ENCODE measurements at places on chromosomes 2 and 18.

DNA sequence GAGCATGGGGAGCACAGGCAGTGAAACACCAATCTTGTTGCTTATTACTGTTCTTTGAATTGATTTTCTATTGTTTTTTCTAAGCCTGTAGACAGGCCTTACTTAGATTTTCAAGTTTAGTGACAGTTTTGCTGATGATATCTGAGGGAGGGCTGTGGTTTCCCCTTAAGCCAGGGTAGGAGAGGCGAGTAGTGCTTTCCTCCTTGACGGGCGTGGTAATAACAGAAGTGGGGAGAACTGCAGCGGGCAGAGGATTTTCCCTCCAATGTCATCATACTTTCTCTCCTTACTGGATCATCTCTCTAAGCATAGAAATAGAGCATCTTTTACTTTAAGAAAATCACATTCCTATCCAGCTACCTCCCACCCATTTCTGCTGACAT lies 314.4 kb downstream of the ALK start:
- DNase-seq = no peak

- DNase-seq = no peak
Observed at GRCh38 chr18:35095983-35096676, 54.9 kb downstream of the MAPRE2 start.

GRCh38 chr2:79862756-79863155 lies 349.9 kb downstream of the CTNNA2 start:
- no peak for DNase-seq

DNA sequence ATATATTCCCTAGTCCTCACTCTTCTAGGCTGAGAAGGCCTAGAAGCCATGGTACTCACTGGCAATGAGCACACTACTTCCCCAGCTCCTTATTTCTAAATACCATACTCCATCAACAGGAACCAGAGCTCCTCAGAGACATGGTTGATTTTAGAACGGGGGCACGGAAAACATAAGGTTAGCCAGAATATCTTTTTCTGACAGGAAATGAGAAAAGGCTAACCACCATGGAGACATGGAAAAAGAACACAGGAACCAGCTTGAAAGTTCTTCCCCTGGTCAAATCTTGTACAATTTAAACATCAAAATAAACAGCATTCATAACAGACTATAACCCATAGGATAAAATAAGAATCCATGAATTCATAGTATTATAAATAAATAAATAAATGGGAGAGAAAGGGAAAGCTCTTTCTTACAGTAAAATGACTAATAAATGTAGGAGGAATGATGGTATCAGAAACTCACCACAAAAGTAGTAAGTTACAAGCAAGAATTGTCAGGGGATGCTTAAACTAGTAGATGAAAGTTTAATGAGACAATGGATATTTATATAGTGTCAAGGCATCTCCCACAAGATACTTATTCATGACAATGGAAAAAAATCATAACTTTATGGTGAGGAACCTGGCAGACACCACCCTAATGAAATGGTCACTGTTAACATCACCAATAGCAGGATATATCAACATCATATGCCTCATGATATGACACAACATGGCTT lies 20.6 kb upstream of the GCC2 start:
- no peak for DNase-seq

DNA sequence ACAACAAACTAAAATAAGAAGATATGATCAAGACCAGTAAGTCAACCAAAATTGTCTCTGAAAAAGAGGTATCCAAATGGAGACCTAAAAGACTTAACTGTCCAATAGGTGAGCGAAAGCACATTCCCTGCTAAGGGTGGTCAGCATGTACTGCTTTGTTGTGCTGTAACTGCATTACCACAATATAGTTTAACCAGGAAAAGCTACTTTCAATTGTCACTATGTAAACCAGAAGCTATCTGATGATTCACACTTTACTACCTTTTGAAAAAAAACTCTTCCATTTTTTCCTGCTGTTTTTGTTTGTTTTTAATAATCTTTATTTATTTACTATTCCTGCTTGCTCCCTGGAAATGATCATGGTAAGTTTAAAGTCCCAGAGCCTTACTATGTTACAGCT lies 36.1 kb downstream of the ASXL2 start:
- DNase-seq = no peak

DNA sequence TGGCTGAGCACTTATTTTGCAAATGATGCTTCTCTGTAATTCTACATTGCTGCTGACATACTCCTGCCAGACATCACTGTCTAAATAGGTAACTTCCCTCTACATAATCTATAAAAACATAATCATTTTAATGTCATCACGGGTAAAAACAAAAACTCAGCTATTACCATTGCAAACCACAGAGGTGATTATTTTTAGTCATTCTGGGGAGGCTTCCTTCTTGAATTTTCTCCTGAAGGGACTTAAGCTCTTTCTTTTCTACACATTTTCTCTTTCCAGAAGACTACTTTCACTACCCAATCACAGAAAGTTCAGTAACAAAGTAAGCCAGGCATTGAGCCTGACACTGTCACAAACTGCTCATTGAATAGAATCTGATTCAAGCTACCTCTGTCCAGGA lies 40.4 kb upstream of the NFU1 start:
- no peak for DNase-seq

DNA sequence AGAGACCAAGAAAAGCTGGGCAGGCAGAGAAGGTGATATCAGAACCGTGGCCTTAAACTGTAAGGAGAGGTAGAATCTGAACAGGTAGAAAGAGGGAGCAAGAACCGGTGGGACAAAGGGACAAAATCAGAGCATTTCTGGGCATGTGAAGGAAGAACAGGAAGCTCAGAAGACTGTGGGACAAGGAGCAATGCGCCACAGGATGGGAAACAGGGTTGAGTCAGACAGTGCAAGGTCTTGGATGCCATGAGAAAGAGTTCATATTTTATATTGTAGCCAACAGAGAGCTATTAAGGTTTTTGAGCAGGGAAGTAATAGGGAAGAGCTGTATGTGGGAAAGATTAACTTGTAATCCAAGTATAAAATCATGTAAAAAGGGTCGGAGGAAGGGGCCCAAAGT lies 106.4 kb upstream of the UGP2 start:
- no peak for DNase-seq

GRCh38 chr2:74105413-74105812 lies 42.3 kb downstream of the BOLA3 start:
- DNase-seq = no peak

- DNase-seq = no peak
Observed at GRCh38 chr2:152166633-152167032, 8.9 kb downstream of the STAM2 start.

- no peak for DNase-seq
Observed at GRCh38 chr2:63581298-63581961, 6.8 kb downstream of the WDPCP start.

DNA sequence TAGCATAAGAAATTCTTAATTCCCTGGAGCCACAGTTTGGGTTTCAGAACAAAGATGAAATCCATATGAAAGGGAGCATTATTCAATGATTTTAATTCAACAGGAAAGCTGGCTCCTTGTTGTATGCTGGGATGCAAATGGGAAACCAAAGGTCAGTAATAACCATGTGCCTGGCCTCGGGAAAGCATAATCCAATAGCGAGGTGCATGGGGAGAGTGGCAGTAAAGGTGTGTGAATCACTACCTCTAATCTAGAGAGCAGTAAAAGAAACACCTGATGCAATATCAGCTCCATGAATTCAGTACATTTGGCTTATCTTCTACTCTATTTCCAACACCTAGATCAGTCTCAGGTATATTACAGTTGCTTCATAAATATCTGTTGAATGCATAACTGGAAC lies 220.1 kb downstream of the FBXO15 start:
- no peak for DNase-seq

DNA sequence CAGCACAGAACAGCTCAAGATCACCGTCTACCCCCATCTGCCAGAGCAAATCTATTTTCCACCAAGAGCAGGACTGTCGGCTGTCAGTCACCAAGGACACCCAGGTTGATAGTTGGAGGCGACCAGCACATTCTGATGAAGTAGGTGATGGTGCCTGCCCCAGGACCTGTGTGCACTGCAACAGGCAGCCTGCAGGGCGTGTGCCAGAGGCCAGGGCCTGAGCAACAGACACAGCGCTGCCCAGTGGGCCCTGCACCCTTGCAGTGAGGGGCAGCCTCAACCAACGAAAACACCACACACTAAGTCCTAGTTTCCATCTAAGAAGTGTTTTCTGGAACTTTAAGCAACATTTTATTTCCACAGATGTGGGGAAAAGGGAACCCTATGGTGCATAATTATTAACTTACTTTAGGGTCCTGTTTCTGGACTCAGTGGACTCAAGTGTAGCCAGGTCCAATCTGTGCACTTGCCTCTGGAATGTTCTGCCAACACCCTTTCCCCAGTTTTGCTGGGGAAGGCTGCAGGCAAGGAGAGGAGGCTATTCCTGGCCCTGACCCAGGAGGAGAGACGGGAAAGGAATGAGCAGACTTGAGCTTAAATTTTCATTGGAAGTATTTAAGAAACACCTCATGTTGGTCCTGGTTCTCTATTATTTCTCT lies 61.5 kb downstream of the ADNP2 start:
- DNase-seq = no peak

DNA sequence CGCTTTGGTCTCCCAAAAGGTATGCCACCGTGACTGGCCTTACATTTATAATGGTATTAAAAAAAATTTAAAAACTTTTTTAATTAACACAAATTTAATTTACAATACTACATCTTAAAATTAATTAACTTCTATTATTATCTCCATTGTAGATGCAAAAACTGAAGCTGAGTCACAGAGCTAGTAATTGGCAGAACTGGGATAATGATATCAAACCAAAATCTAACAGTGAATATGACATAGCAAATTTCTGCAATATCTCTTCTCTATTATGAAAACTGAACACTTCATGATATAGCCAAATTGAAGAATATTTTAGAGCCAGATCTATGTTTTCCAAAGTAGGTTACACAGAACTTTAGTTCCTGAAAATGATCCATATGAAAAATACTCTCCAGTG lies 66.4 kb upstream of the CHAC2 start:
- no peak for DNase-seq

DNA sequence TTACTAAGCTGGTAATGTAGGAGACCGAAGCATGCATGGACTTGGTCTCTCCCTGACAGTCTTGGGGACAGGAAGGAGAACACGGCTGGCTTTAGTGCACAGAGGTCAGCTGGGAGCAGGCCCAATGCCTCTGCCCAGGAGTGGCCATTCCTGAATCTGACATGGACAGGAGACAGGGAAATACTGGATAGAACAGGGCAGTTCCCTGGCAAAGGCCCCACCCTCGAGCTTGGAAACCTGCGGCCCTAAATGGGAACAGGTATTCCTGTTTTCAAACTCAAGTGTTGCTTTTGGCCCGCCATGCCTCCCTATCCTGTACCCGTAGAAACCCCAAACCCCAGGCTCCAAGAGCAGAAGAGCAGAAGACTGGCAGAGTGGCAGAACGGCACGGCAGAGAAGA lies 107.4 kb downstream of the ZNF516 start:
- no peak for DNase-seq

- no peak for DNase-seq
Observed at GRCh38 chr2:10256031-10256514, 46.6 kb upstream of the HPCAL1 start.

- DNase-seq = no peak
Observed at GRCh38 chr2:54587171-54588016, 131.3 kb downstream of the SPTBN1 start.

- peak; percentile 68 for DNase-seq
Observed at GRCh38 chr2:64609227-64609941, 44.3 kb downstream of the SERTAD2 start.

GRCh38 chr18:25805323-25805722 lies 285.1 kb downstream of the SS18 start:
- no peak for DNase-seq

DNA sequence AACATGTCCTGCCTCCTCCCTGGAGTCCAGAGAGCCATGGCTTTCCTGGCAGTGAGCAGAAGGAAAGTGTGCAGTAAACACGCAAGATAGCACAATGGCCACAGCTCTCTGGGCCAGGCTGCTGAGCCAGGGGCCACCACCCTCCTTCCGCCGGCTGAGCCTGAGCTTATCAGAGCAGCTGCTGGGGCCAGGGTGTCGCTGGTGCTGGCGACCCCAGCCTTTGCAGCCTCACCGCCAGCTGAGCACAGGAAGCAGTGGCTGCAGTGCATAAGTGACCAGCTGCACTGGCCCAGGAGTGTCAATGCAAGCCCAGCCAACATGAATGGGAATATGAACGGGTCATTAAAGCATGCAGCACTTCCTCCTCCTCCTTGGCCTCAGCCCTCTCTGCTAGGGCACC lies 172.0 kb downstream of the ZFP36L2 start:
- no peak for DNase-seq

GRCh38 chr2:160925956-160926355 lies 234.3 kb upstream of the TANK start:
- DNase-seq = no peak

- no peak for DNase-seq
Observed at GRCh38 chr2:178392215-178392614, 58.8 kb downstream of the PRKRA start.

- DNase-seq = no peak
Observed at GRCh38 chr2:20972110-20972509, 71.8 kb downstream of the APOB start.

DNA sequence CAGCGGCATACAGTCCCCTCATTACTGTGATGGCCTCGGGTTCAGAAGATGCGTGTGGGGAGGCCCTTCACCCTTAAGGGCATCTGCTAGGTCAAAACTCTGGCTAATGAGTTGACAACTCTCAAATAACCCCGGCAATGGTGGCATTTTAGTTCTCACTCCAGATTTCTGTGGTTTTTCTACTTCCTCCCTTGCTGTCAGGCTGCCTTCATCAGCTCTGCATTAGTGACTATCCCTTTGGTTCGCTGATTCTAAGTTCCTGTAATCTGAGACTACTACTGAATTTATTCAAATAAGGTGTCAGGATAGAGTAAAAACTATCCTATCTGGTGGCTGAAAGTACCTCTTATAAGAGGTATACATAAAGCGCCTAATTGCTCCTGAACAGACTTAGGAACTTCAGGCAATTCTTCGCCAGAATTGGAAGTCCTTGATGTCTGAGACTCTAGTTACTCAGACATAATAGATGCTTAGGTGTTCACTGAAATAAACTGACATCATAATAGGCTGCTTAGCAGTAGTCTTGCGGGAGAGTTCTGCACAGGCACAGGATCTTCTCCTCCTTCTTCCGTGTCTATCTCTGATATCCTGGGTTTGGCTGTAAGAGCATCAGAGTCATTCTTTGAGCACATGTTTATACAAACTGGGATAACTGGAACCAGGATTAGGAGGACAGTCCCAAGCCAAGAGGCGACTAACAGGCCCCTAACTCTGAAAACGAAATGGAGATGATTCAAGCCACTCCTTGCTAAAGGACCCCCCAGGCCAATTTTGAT lies 194.5 kb downstream of the DNER start:
- no peak for DNase-seq

DNA sequence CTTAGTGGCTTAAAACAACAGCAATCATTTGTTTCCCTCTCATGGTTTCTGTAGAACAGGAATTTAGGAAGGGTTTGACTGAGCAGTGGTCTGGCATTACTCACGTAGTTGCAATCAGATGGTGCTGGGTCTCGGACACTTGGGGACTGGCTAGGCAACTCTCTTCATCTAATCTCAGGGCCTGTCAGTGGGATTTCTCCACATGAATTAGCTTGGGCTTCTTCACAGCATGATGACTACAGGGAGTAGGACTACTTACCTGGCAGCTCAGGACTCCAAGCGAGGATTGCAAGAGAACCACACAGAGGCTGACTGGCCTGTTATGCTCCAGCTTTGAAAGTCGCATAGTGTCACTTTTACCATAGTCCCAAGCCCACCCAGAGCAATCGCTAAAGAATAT lies 125.1 kb downstream of the TTC27 start:
- no peak for DNase-seq

All from activated naive CD4-positive, alpha-beta T cell (primary cell).